Femur (tissue), 1 donor: ENCODE measurements at places on chromosomes 1 and 21.

DNA sequence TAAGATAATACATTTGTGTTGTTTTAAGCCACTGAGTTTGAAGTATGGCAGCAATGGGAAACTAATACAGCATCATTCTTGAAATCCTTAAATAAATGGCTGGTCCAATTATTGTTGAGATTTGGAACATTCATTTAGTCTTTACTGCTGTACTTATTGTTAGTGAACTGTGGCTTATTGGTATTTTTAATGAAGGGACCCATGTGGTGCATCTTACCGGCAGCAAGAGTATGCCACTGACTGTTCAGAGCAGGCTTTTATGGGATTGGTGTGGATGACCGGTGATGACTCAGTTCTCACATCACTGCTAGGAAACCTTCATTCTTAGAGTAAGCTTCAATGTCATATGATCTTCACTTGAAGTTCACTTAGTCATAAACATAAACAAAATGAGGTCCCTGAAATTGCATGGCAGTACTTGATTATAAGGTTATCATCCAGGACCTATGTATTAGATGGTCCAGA lies 31.5 kb downstream of the PRKAA2 start:
- no peak for DNase-seq

GRCh38 chr1:162404550-162405160 lies 7.3 kb downstream of the SH2D1B start:
- DNase-seq: no peak

DNA sequence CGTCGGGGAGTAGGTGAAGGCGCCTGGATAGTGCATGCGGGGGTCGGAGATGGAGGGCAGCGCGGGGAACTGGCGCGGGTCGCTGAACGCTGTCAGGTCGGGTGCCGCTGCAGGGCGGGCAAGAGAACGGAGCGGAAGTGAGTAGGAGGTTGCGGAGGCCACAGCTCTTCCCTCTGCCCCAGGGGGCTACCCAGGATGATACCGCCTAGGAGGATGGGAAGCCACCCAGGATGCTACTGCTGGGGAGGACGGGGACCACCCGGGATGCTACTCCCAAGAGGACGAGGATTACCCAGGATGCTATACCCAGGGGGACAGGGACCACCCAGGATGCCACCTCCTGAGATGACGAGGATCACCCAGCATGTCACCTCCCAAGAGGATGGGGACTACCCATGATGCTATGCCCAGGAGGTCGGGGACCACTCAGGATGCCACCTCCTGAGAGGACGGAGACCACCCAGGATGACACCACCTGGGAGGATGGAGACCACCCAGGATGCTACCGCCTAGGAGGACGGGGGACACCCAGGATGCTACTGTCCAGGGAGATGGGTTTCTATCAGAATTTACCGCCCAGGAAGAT lies 123.8 kb downstream of the CLIC6 start:
- no peak for DNase-seq

- DNase-seq: no peak
These were observed 575.4 kb downstream of the RWDD3 start for GRCh38 chr1:95809391-95809790.

DNA sequence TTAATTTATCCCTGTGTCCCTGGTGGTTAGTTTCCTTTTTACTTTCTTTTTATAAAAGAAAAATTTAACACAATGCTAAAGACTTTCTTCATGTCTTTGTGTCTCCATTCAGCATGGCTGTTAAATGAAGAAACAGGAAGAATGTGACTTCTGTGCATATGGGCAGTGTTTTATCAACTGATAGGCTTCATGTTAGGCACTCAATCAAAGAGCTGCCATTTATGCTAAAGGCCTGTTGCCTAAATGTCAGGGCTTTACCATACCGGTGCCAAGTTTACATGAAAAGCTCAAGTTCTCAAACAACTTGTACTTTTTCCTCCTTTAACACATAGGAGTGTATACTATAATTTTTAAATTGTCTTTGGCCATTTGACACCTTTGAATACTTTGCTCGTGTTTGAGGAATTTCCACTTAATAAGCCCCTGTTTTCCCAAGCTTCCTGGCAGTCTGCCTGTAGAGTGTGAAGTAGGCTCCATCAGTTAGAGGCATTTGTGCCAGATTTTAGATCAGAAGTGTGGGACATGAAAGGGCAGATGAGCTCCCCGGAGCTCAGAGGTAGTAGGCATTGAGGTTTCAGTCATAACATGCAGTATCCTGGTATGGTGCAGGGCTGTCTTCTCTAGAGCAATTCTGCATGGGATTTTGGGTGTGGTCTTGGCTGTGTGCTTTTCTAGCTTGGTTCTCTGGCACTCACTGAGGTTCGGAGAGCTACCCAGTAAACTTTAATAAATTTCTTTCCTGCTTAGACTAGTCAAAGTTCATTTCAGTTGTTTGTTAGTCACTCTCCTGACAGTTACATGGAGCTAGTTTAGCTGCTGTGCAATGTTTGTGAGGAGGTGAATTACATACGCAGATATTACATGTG lies 119.0 kb downstream of the LEPR start:
- no peak for DNase-seq

DNA sequence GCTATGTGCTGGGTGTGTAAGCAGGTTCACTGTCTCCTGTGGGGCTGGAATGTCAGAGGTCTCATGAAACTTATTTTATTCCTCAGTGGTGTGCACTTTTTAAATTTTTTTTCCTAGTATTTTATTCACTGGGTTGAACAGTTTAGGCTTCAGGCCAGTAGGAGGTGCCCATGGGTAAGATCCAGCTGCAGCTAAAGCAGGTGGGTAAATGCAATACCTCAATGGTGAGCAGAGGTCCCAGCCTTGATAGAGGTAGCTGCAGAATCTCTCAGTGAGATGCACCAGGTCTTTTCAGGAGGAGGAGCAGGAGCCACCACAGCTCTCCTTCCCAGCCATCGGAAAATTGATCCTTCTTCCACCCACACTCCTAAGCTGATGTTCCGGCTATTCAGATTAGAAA lies 12.6 kb upstream of the OR6N2 start:
- DNase-seq: no peak

GRCh38 chr1:110340207-110340468 lies 961 bp downstream of the RBM15 start:
- DNase-seq: no peak

DNA sequence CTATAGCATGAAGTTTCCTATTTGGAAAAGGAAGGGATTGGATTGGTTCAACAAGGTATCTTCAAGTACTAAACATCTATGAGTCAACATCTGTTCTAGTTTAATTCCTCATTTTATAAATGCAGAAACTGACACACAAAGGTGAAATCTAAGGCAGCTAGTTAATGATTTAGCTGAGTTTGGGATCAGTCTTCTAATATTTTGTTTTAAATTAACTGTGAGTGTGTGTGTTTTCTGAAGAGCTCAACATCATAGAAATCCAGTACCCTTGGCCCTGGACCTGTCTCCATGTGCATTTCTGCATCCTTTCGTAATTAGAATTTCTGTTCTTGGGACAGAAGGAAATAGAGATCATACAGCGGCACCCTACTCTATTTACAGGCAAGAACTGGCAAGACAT lies 105.9 kb downstream of the RGS2 start:
- no peak for DNase-seq
